CD8-positive, alpha-beta memory T cell (primary cell): ENCODE measurements at places on chromosomes 5 and 9. TPM values are rescaled to one million over a fixed set of nuclear protein-coding genes. Genes with fewer than 3 reads are reported as not detected.

TMEM252 gene
- not detected for total RNA-seq

ANKRD34B gene
- not detected for total RNA-seq

LCN1 gene
- total RNA-seq = not detected

CATSPER3 gene
- total RNA-seq = 0.29 TPM
